ENCODE measurements at places on chromosomes 6 and 20. TPM values are rescaled to one million over a fixed set of nuclear protein-coding genes. Genes with fewer than 3 reads are reported as not detected.

GRCh38 chr6:14475306-14475705, 357.7 kb downstream of the CD83 start:
- H3K36me3 ChIP-seq: no peaks in the 10 kb centered on the region
- H3K4me3 ChIP-seq: no peak overlapping the region
- no peaks in the 10 kb centered on the region for H3K27me3 ChIP-seq

GRCh38 chr6:132220800-132221199, 180.5 kb downstream of the MOXD1 start:
- H3K36me3 ChIP-seq: no peaks in the 10 kb centered on the region
- DNase-seq: no peak
- no peak overlapping the region for H3K27ac ChIP-seq
- H3K27me3 ChIP-seq: no peaks in the 10 kb centered on the region
- H3K4me1 ChIP-seq: no peaks in the 10 kb centered on the region

GRCh38 chr20:8005033-8005432, 14.5 kb downstream of the TMX4 start:
- DNase-seq: no peak
- H3K36me3 ChIP-seq: peaks cover 17% of the 10 kb centered on the region
- H3K4me1 ChIP-seq: peaks cover 3% of the 10 kb centered on the region
- H3K4me3 ChIP-seq: no peak overlapping the region

GRCh38 chr20:33465481-33466302, 22.1 kb upstream of the SNTA1 start:
- H3K36me3 ChIP-seq: no peaks in the 10 kb centered on the region
- H3K27ac ChIP-seq: no peak overlapping the region
- H3K27me3 ChIP-seq: no peaks in the 10 kb centered on the region
- no peak overlapping the region for H3K4me3 ChIP-seq

Gene ZKSCAN3
- total RNA-seq: 1.5 TPM

DNA sequence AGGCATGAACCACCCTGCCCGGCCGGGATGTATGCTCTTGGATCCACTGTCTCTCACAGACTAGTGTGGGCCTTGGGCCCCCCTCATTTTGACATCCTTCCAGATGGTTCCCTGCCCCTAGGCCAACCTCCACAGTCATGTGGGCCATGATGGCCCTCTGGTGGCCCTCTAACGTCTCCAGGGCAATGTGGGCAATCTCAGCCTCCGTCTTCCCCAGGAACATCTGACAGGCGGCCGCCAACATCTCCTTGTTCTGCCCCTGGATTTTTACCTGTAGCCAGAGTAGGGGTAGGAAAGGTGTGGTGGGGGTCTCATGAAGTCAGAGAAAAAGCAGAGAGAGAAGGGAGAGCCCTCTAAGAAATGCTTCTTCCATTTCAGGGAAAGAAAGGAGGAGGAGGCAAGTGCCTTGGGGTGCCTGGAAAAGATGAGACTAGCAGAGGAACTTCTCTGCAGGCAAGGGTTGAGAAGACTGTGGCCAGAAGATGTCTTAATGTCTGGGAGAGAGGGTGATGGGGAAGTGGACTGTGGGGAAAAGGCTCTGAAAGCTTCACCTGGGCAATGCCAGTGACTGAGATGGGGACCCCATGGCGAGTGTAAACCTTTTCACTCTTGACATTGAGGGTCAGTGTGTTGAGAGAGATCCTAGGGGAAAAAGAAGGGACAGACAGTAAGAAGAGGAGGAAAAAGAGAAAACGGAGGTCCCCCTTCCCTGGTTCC, 1.3 kb downstream of the FLOT1 start:
- no peak for DNase-seq
- no peaks in the 10 kb centered on the region for H3K36me3 ChIP-seq
- peak overlapping the region; percentile 71 for H3K4me3 ChIP-seq
- peaks cover 22% of the 10 kb centered on the region for H3K4me1 ChIP-seq
- no peaks in the 10 kb centered on the region for H3K27me3 ChIP-seq

GRCh38 chr6:143023695-143024094, 37.0 kb upstream of the AIG1 start:
- no peak overlapping the region for H3K4me3 ChIP-seq
- H3K4me1 ChIP-seq: no peaks in the 10 kb centered on the region
- no peak overlapping the region for H3K27ac ChIP-seq
- H3K36me3 ChIP-seq: no peaks in the 10 kb centered on the region

Gene TNFAIP3
- 2.6 TPM for total RNA-seq

DNA sequence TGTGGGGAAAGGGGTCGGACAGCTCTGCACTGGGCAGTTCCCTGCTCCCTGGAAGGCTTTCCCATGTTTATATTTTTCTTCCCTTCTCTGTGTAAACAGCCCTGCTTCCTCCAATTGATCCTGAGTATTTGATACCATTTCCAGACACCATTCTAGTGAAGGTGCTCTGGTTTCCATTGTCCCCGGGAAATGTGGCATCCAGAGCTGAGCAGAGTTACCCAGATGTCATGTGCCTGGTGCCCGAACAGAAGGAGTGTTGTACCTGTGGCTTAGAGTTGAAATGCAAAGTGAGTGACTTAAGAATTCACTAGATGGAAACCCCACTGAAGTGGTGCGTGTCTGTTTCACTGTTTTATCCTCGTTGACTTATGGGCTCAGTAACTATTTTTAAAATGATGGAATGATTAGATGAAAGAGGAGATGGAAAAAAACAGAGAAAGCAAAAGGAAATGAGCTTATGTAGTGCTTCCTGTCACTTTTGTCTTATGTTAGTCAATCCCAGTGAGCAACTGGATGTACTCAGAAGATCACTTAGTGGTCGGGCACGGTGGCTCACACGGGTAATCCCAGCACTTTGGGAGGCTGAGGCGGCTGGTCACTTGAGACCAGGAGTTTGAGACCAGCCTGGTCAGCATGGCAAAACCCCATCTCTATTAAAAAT, 83.8 kb downstream of the SASH1 start:
- DNase-seq: no peak
- no peak overlapping the region for H3K27ac ChIP-seq
- H3K36me3 ChIP-seq: no peaks in the 10 kb centered on the region
- no peaks in the 10 kb centered on the region for H3K27me3 ChIP-seq
- peaks cover 3% of the 10 kb centered on the region for H3K4me1 ChIP-seq

DNA sequence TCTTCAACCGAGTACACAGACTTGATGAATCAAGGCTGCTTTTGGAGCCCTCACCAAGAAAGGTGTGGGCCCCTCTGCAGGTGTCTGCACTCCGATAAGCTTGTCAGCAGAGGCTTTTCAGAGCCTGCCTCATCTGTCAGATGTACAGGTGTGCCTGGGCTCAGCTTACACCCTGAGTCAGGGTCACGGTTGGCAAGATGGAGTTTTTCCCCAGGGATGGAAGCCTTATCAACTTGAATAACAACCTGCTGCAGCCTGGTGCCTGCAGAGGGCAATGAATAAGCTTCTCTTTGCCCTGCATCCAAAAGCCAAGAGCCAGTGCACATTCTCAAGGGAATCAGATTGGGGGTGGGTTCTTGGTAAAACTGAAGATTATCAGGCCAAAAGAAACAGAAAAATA, 427.1 kb downstream of the CD83 start:
- DNase-seq: no peak
- no peak overlapping the region for H3K4me3 ChIP-seq
- no peak overlapping the region for H3K27ac ChIP-seq
- H3K27me3 ChIP-seq: no peaks in the 10 kb centered on the region
- H3K36me3 ChIP-seq: no peaks in the 10 kb centered on the region

- no peaks in the 10 kb centered on the region for H3K27me3 ChIP-seq
- no peak overlapping the region for H3K27ac ChIP-seq
- H3K4me1 ChIP-seq: peaks cover 6% of the 10 kb centered on the region
- no peak overlapping the region for H3K4me3 ChIP-seq
- no peaks in the 10 kb centered on the region for H3K36me3 ChIP-seq
Observed at GRCh38 chr20:36447101-36447500, 94.2 kb upstream of the MYL9 start.

- H3K27me3 ChIP-seq: no peaks in the 10 kb centered on the region
- no peak overlapping the region for H3K4me3 ChIP-seq
- H3K4me1 ChIP-seq: no peaks in the 10 kb centered on the region
- DNase-seq: no peak
Observed at GRCh38 chr6:112980676-112981075, 633.5 kb downstream of the RFPL4B start.

Gene EPB41L1
- 11.4 TPM for total RNA-seq

DNA sequence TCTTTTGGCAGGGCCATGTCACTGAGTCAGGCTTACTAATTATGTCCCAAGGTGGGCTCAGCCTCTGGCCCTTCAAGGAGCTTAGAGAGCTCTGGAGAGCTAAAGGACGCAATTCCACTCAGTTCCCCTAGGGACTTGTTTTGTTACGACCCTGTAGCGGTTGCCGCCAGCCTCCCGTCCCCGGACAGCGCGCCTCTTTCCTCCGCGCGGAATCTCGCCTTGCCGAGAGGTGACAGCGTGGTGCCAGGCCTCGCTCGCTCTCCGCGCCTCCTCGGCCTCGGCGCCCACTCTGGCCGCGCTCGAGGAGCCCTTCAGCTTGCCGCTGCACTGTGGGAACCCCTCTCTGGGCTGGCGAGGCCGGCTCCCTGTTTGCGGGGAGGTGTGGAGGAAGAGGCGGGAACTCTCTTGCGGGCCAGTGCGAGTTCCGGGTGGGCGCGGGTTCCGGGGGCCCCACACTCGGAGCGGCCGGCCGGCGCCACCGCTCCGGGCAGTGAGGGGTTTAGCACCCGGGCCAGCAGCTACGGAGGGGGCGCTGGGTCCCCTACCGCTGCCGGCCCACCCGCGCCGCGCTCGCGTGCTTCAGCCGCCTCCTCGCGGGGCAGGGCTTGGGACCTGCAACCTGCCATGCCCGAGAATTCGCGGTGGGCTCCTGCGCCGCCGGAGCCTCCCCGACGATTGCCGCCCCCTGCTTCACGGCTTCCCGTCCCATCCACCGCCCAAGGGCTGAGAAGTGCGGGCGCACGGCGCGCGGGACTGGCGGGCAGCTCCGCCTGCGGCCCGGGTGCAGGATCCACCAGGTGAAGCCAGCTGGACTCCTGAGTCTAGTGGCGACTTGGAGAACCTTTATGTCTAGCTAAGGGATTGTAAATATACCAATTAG, 9.9 kb upstream of the ZNF311 start:
- no peak overlapping the region for H3K4me3 ChIP-seq
- peaks cover 58% of the 10 kb centered on the region for H3K27me3 ChIP-seq
- H3K27ac ChIP-seq: no peak overlapping the region
- H3K36me3 ChIP-seq: no peaks in the 10 kb centered on the region
- DNase-seq: no peak
- no peaks in the 10 kb centered on the region for H3K4me1 ChIP-seq

Gene CLPSL1
- not detected for total RNA-seq

GRCh38 chr20:51481341-51481914, 61.1 kb downstream of the NFATC2 start:
- H3K4me1 ChIP-seq: no peaks in the 10 kb centered on the region
- no peak overlapping the region for H3K27ac ChIP-seq
- no peak overlapping the region for H3K4me3 ChIP-seq
- H3K36me3 ChIP-seq: no peaks in the 10 kb centered on the region

- H3K27ac ChIP-seq: no peak overlapping the region
- H3K27me3 ChIP-seq: no peaks in the 10 kb centered on the region
- H3K4me1 ChIP-seq: no peaks in the 10 kb centered on the region
- H3K4me3 ChIP-seq: no peak overlapping the region
- H3K36me3 ChIP-seq: no peaks in the 10 kb centered on the region
Observed at GRCh38 chr6:110613356-110613755, 136.9 kb upstream of the SLC22A16 start.

DNA sequence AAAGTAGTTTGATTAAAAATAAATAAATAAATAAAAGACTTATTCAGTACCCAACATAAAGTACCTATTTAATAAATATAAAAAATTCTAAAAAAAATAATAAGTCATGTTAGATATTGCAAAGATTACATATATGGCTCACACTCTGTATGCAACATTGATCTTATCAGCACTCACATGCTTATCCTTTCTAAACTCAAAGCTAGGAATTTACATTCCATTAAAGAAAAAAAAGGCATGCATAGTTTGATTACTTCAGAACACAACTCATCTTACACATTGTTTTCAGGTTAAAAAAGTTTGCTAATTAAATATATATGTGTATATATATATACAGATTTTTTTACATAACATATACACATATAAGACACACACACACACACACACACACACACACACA, 96.4 kb downstream of the FILIP1 start:
- no peak overlapping the region for H3K4me3 ChIP-seq
- no peak for DNase-seq
- H3K36me3 ChIP-seq: no peaks in the 10 kb centered on the region
- H3K27me3 ChIP-seq: no peaks in the 10 kb centered on the region

Gene EYA4
- 110 TPM for total RNA-seq

- H3K4me3 ChIP-seq: no peak overlapping the region
- H3K4me1 ChIP-seq: no peaks in the 10 kb centered on the region
- no peaks in the 10 kb centered on the region for H3K27me3 ChIP-seq
- no peak for DNase-seq
- no peaks in the 10 kb centered on the region for H3K36me3 ChIP-seq
Observed at GRCh38 chr6:131226459-131227157, 91.3 kb downstream of the AKAP7 start.

DNA sequence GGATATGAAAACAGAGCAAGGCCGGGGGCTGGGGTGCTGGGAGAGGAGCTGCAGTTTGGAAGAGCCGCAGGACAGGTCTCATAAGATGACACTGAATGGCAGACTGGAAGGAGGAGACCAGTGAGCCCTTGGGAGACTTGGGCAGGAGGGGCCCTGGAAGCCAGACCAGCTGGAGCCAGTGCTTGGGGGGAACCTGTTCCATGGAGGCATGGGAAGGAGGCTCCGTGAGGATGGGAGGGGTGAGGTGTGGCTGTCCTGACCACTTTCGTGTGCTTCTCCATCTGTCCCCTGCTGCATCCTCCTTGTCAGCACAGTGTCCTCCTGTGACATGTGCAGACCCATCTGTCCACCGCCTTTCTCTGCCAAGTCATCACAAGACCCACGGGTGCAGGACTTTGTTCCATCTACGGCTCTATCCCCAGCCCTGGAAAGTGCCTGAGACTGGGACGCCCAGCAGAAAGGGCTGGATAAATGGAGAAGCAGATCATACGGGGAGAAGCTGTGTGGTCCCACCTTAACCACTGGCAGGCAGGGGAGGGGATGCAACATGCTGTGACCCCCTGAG, 84.8 kb upstream of the MPC1 start:
- no peaks in the 10 kb centered on the region for H3K36me3 ChIP-seq
- H3K27me3 ChIP-seq: no peaks in the 10 kb centered on the region
- H3K27ac ChIP-seq: no peak overlapping the region
- no peak overlapping the region for H3K4me3 ChIP-seq

Gene CALHM5
- 0.67 TPM for total RNA-seq

DNA sequence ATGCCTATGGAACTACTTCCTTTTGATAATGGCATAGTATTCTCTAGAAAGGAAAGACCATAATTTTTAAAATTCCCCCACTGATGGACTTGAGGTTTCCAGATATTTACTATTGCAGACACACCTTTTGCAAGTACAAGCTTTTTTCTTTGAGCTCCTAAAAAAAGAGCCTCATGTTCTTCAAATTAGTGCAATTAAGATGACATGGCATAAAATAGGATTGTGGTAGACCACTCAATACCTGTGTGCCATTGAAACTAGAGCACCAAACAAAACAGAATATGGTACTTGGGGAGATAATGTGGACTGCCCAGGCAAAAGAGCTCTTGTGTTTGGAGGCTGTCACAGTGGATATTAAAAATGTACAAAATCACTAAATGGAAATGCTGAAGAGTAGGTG, 19.0 kb upstream of the LAMA2 start:
- no peaks in the 10 kb centered on the region for H3K36me3 ChIP-seq
- H3K4me3 ChIP-seq: no peak overlapping the region
- H3K27me3 ChIP-seq: no peaks in the 10 kb centered on the region
- H3K4me1 ChIP-seq: no peaks in the 10 kb centered on the region
- H3K27ac ChIP-seq: no peak overlapping the region

- no peak for DNase-seq
- H3K27me3 ChIP-seq: no peaks in the 10 kb centered on the region
- H3K27ac ChIP-seq: peak overlapping the region; percentile 81
- H3K4me1 ChIP-seq: peaks cover 74% of the 10 kb centered on the region
Observed at GRCh38 chr6:56833127-56833791, 121.6 kb upstream of the BEND6 start.

Gene OPRL1
- total RNA-seq: 0.68 TPM

GRCh38 chr20:6664574-6664973, 102.9 kb upstream of the BMP2 start:
- no peaks in the 10 kb centered on the region for H3K36me3 ChIP-seq
- H3K27me3 ChIP-seq: no peaks in the 10 kb centered on the region
- no peaks in the 10 kb centered on the region for H3K4me1 ChIP-seq
- no peak overlapping the region for H3K4me3 ChIP-seq
- no peak for DNase-seq
